ENCODE measurements at places on chromosomes 3 and 15. TPM values are rescaled to one million over a fixed set of nuclear protein-coding genes. Genes with fewer than 3 reads are reported as not detected.

The P3H2 gene
- polyA plus RNA-seq: 7.2 TPM

The SEMA5B gene
- 11.0 TPM for polyA plus RNA-seq

The GOLGA8Q gene
- not detected for polyA plus RNA-seq

The PLOD2 gene
- 19.3 TPM for polyA plus RNA-seq

The ABI3BP gene
- polyA plus RNA-seq: 0.57 TPM

The ITPR1 gene
- polyA plus RNA-seq: 5.2 TPM

The PAK6 gene
- 2.9 TPM for polyA plus RNA-seq

GRCh38 chr3:37494216-37494615 is 319.8 kb upstream of the LRRFIP2 start:
- no peak for DNase-seq

GRCh38 chr15:84807228-84807627 is 9.9 kb upstream of the ALPK3 start:
- no peak for DNase-seq

DNA sequence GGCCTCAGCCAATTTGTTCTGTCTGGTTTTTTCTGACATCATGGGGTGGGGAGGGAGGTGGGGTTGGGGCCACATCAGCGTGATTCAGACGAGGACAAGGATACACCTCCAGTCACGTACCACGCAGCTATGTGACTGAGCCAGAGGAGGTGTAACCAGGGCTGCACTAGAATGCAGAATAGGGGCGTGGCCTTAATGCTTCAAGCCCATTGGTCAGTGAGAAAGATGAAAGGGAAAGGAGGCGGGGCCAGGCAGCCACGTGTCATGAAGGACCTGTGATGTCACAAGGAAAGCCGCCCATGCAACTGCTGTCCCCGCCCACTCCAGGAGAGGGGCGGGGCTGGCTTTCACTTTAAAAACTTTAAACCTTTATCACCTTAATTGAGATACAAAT is at the start of gene GOLGA6L2:
GOLGA6L2 (minus strand) TSS at position 137 of the 394 bp plus-strand sequence; CDS start at position 75, 62 bp downstream.
- peak; percentile 57 for DNase-seq

DNA sequence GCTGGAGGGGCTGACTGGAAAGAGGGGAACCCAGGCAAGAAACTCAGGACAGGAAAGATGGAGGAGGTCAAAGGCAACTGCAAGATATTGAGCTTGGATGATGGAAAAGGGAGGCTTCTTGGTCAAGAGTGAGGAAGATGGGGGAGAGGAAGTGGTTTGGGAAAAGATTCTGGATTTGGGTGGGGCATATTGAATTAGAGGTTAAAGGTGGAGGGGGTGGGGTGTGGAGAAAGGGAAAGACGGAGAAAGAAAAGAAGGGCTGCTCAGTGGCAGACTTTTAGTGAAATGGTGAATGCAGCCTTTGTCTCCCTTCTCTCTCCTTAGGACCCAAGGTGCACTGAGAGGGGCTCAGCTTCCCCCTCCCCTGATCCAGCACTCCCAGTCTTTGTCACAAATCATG is 655 bp upstream of the FAM3D start:
- DNase-seq: no peak

DNA sequence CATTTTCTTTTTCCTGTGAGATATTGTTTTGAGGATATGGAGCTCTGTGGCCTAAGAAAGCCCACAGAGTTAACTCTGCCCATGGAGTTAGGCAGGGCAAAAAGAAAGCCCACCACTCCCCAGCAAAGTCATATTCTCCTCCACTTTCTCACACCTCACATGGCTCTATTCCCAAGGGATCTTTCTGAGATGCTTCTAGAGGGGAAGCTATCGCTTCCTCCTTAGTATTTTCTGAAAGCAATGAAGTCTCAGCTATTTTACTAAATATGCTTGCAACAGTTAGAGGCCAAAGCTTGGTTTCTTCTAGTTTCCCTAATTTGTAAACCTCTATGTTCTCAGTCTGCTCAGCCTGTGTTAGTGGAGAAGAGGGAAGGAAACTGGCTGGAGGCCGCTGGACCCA is 80.3 kb upstream of the EOMES start:
- DNase-seq: no peak

- no peak for DNase-seq
Measured at GRCh38 chr15:70051948-70052633, 45.6 kb downstream of the TLE3 start.

DNA sequence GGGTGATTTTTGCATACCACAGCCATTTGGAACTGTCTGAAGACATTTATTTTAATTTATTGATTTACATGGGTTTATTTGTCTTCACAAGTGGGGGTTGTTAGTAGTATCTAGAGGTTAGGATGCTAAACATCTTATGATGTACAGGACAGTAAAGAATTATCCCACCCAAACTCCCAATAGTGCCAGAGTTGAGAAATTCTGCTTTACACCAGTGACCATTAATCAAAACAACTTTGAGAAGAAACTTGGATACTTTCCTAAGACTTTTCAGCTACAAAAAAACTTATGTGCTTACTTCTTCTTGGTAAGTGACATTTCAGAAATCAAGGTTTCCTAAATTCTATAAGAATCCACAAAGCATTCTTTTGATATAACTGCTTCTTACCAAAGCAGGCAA is 156.7 kb downstream of the SUCLG2 start:
- DNase-seq: no peak

DNA sequence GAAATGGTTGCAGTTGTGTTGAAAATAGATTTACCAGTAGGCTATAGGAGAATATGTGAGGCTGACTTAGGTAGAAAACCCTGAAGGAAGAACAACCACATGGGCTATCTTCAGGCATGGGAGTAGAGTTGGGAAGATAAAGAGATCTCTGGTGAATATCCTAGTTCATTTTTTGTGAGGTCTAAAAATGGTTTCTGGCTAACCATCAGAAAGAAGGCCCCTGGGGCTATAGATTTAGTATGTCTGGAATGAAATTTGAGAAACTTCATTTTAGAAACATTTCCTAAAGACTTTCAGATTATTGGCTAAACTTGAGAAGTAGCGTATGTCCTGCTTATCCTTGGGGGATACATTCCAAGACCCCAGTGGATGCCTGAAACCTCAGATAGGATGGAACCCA is 148.2 kb downstream of the NAALADL2 start:
- no peak for DNase-seq

- DNase-seq: peak; percentile 90
Measured at GRCh38 chr3:17412950-17413530, 329.4 kb downstream of the TBC1D5 start.

GRCh38 chr3:195761567-195762248 is 40.9 kb downstream of the MUC20 start:
- no peak for DNase-seq

GRCh38 chr3:45558431-45558830 is 36.1 kb upstream of the LIMD1 start:
- no peak for DNase-seq

GRCh38 chr3:48470286-48470685 is 23.7 kb downstream of the ATRIP start:
- DNase-seq: no peak

GRCh38 chr15:72786676-72787345 is 3.3 kb upstream of the ADPGK start:
- no peak for DNase-seq

- no peak for DNase-seq
Measured at GRCh38 chr3:188916934-188917401, 254.8 kb upstream of the TPRG1 start.

DNA sequence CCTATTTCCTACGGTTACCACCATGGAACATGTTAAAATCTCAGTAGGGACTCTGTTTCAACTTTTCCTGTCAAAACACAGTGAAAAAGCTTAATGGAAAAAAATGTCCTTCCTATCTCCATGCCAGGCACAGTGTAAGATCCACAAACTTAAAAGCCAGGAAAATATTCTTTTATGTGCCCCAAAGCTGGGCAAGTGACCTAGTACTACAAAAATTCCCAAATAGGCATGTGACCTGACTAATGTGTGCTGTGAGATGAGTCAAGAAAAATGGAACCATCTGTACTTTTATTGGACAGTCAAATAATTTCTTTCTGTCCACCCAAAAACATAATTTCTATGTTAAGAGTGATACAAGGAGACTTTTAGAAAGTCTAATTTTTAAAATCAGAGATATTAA is 406.0 kb downstream of the ZBTB20 start:
- DNase-seq: no peak

GRCh38 chr3:58151637-58152036 is 59.1 kb downstream of the DNASE1L3 start:
- DNase-seq: no peak

GRCh38 chr3:107831590-107831989 is 259.2 kb downstream of the CD47 start:
- DNase-seq: no peak

GRCh38 chr15:34331809-34332208 is 5.8 kb downstream of the SLC12A6 start:
- DNase-seq: no peak

DNA sequence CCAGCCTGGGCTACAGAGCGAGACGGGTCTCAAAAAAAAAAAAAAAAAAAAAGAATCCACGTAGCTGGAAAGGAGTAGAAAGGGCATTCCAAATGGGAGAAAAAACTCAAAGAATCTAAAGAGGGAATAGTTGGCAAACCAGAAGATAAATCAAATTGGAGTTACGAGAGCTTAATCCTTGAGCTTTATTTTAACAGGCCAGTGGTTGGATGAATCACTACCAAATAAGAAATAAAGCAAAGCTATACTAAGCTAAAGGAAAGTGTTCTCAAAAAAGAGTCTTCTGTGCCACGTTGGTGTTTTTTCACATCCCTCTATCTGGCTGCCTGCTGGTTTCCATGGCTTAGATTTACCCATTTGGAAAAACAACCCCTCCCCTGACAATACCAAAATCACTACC is 14.0 kb downstream of the VGLL4 start:
- no peak for DNase-seq

- peak; percentile 62 for DNase-seq
Measured at GRCh38 chr15:90871139-90871715, 2.8 kb downstream of the FURIN start.

- DNase-seq: no peak
Measured at GRCh38 chr3:23979569-23979968, 34.5 kb downstream of the NR1D2 start.

GRCh38 chr15:51089041-51089440 is 5.7 kb downstream of the TNFAIP8L3 start:
- DNase-seq: no peak

DNA sequence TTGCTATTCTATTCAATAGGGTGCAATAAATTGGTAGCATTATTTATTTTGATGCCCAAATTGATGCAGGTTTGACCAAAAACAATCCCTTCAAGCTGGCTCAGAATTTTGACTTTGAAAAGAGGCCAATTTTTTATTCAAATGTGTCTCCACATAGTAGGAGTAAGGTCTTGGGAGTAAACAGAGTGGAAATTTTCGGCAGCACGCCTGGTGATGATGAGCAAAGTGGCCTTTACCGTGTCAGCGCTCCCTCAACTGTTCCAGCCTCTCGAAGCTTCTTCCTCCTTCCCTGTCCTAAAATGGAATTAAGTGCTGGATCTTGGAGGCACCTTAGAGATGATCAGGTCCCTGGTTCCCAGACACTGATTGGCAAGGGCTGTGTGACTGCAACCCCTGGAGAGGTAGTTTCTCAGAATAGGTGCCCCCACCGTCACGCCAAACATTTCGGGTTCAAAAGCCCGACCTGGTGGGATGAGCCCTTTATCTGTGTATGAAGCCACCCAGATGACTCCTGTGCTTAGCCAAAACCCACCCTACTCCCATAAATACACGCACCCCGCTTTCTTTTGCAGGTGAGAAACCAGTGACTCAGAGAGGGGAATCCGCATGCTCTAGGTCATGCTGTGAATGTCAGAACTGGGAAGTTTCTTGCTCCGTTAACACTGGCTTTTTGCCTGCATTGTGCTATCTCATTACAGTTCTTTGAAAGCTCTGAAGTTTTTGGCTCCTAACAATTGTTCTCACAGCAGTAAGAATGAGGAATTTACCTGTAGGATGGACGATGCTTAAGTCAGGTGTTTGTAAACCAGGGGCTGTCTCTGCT is 89.1 kb downstream of the CRYGS start:
- DNase-seq: peak; percentile 6

DNA sequence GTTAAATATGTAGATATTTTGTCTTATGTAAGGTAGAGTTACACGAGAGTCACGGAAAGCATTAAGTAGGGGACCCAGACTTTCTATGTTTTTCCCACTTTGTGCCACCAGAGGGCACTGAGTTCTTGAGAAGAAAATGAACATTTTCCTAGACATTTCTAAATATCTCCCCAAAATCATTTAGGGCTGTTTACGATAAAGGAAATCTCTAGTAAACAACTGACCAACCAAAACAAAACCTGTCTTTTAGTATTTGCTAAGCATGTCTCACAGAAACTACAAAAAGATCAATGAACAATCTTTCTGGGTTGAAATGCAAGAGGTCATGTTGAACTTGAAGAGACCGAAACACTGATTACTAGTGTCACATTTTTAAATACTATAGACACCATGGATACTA is 16.1 kb downstream of the POU1F1 start:
- DNase-seq: peak; percentile 87
